Naive thymus-derived CD4-positive, alpha-beta T cell (primary cell): ENCODE measurements at places on chromosomes 6 and 20.
A peak's percentile ranks its signal among the peaks of the same experiment; 100 is the strongest.

DNA sequence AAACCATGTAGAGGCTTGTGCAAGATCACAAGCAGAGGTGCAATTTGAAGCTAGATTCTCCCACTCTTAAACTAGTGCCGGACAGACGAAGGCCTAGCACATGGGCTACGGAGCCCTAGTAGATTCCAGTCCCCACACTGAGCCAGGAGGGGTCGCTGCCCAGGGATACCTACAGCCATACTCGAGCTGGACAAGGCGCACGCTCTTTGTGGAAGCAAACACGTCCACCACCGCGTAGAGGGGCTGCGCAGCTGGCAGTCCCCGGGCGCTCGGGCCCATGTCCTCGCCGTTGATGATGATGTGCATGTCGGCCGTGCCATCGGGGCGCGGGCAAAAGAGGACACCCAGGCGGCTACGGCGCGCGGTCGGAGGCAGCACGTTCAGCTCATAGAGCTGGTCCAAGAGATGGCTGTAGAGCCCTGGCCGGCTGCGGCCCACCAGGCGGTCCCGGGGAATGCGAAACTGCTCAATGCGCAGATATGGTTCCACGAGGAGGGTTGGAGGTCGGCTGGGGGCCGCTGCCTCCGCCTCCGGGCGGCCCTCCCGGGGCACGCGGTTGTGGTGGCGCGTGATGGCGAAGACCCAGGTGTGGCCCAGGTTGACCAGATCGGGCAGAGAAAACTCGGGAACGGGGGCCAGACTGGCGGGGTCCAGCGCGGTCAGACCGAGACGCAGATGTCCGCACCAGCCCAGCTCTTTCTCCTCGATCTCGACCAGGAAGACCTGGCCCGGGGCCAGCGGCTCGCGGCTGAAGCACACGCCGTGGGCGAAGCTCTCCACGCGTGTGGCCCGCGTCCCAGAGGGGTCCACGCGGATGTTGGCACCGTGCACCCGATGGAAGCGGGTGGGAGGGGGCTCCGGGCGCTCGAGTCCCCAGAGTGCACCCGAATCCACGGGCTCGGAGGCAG is 677 bp downstream of the NEURL2 start:
- peak; percentile 23 for DNase-seq

DNA sequence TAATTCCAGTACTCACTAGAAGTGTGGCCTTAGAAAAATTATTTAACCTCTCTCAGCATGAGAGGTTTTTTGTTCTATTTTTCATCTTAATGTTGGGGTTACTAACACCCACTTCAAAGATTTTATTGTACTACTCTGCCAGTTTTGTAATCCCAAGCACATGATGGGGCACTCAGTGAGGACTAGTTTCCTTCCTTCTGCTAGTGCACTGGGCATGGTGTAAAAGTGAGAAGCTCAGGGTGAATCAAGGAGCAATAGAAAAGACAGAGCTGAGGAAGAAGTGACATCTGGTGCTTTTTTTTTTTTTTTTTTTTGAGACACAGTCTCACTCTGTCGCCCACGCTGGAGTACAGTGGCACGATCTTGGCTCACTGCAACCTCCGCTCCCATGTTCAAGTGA is 439.4 kb upstream of the ARID1B start:
- DNase-seq, result no peak

DNA sequence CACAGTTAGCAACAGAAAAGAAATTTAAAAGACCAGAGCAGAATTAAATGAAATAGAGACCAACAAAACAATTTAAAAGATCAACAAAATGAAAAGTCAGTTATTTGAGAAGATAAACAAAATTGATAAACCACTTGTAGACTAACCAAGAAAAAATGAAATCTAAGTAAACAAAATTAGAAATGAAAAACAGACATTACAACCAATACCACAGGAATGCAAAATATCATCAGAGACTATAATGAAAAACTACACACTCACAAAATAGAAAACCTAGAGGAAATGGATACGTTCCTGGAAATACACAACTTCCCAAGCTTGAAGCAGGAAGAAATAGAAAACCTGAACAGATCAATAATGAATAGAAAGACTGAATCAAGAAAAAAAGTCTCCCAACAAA is 97.8 kb downstream of the WDR27 start:
- no peak for DNase-seq

- DNase-seq, result no peak
Observed at GRCh38 chr20:46739431-46740213, 30.2 kb downstream of the SLC2A10 start.

GRCh38 chr20:5136096-5136495 is 9.3 kb downstream of the CDS2 start:
- DNase-seq, result no peak

DNA sequence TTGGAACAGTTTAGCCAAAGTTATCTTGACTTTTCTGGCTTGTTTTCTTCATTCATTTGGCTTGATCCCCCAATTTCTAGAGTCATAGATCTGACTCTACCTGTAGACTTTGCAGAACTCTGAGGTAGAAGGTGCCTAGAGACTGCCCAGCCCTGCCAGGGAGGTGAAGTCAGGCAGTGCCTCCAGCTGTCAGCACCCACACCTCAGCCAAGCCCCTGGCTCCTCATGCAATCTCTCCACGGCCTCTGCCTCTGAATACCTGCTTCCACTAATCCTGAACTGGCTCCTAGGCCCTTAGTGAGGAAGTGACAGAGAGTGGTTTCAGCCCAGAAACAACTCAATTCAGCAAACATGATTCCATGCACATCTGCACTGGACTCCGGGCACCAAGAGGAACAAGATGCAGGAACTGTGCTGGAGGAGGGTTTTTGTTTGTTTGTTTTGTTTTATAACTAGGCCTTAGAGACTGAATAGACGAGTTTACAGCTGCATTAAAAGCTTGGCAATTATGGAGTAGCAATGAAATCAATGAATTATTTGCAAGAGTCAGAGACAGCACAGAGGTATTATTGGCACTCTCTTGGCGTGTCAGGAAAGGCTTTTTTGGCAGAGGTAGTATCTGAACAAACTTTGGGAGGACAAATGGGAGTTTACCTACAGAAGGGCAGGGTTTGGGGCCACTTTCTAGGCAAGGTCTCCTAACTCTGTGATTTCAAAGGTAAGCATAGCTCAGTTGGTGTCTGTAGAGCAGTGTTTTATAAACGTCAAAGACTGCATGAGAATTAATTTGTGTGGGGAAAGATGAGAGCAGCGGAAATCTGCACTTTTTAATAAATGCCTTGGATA is 25.2 kb downstream of the TGM3 start:
- no peak for DNase-seq

GRCh38 chr20:25470045-25470444 is 62.6 kb downstream of the GINS1 start:
- DNase-seq, result peak; percentile 58

- DNase-seq, result no peak
Observed at GRCh38 chr20:542777-543368, 717 bp downstream of the CSNK2A1 start.

DNA sequence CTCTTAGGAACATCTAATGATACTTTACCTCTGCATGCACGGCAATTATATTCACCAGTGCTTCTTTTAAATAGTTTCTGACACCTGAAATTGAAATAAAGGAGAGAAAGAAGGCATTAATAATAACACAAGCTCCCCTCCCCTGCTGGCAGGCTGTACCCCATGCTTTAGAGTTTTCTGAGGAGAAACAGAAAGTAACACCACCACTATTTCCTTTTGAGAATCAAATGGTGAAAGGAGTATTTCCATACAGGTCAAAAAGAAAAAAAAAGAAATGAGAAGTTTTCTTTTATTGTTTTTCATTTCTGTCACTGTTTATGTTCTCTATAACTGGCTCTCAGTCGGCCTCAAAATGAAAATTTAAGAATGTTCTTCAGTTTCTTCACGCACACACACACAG is 108.1 kb downstream of the IRF4 start:
- no peak for DNase-seq

- DNase-seq, result no peak
Observed at GRCh38 chr6:80454197-80454596, 347.7 kb downstream of the BCKDHB start.

GRCh38 chr20:57756921-57757320 is 47.1 kb upstream of the PMEPA1 start:
- no peak for DNase-seq
